ENCODE measurements at places on chromosomes 5 and 9.

- no peak for DNase-seq
These were observed 5.5 kb downstream of the PRSS3 start for GRCh38 chr9:33800886-33801285.

- DNase-seq, result no peak
These were observed 50.9 kb downstream of the EXD3 start for GRCh38 chr9:137371946-137372651.

- DNase-seq, result no peak
These were observed 23.2 kb downstream of the TTF1 start for GRCh38 chr9:132383462-132383883.

DNA sequence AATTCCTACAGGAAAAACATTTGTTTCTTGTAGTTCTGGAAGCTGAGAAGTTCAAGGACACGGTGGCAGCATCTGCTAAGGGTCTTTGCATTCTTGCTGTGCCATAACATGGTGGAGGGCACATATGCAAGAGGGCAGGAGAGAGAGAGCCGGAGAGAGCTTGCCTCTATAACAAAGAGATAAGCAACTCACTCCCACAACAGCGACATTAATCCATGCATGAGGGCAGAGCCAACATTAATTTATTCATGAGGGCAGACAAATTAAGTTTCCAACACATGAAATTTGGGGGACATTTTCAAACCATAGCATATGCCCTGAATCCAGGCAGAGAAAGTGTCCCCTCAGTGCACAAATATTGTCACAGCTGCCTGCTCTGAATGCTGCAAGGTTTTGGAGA, 4.4 kb upstream of the GTF3C5 start:
- no peak for DNase-seq

- DNase-seq, result no peak
These were observed 335.5 kb downstream of the FBXL7 start for GRCh38 chr5:15835514-15835913.

- peak; percentile 74 for DNase-seq
These were observed 96.7 kb upstream of the SEMA6A start for GRCh38 chr5:116671211-116671736.

DNA sequence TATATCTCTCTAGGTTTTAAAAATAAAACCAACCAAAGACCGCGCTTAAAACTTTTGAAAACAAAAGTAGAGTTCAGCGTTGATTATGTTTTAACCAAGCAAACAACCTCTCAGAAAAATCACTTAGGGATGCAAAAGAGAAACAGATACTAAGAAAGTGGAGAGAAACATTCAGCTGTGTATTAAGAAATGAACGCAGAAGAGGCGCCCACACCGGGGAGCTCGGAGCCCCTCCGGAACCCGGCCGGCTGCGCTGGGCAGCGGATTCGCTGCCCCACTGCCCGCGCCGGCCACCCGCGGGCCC, 1.4 kb downstream of the PITX1 start:
- DNase-seq, result no peak

- no peak for DNase-seq
These were observed 224.6 kb upstream of the ARRDC3 start for GRCh38 chr5:91607675-91608074.
